ENCODE measurements at places on chromosomes 13 and 19. TPM values are rescaled to one million over a fixed set of nuclear protein-coding genes. Genes with fewer than 3 reads are reported as not detected.

DNA sequence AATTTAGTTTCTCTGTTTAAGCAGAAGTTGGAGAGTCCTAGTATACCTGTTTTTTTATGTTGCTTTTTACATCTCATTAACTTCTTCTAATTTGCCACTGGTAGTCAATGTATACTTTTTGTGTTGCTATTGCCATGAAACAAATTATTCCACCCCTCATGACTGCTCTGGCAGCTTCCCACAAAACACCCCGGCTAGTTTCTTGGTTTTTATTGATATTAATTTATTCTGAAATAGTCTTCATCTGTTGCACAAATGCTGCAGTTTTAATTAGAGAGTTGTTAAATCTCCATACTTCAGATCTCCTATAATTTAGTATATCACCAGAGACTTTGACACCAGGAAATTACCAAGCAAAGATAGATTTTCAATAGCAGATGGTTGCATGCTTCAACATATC is 1159.3 kb upstream of the PRR20A start:
- no peak overlapping the region for H3K4me3 ChIP-seq
- H3K27ac ChIP-seq: no peak overlapping the region
- H3K27me3 ChIP-seq: no peaks in the 10 kb centered on the region
- H3K4me1 ChIP-seq: no peaks in the 10 kb centered on the region
- no peak for DNase-seq

ZNF700 gene
- 13.4 TPM for total RNA-seq

DNA sequence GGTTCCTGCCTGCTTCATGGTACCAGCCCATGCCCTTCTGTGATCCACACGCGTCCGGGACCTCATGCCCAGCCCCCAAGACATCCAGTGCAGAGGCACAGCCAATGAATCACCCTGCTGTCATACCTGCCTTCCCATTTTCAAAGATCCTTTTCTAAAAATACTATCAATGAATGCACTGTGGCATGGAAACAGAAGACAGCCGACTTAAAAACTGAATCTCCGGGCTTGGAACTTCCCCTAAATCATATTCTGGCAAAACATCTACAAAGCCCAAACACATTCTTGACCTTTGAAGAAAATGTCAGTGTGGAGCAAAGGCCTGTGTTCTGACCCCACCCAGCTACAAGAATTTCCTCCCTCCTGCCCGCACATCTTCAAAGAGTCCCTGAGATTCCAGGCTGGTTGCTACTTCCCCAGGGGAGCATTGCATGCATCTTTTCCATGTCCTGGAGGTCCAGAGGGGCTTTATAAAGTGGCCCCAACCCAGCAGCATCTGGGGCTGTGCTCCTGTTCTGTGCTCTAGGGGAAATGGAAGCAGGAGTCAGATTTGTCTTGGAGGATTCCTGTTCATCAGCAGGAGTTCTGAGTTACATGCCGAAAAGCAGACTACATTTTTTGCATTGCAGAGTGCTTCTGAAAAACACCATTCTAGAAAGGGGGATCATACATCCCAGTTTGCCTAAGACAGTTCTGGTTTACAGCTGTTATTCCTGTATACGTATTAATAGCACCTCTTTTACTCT is 135.2 kb downstream of the USP12 start:
- no peaks in the 10 kb centered on the region for H3K36me3 ChIP-seq
- no peaks in the 10 kb centered on the region for H3K27me3 ChIP-seq
- H3K4me1 ChIP-seq: peaks cover 7% of the 10 kb centered on the region

IFNL1 gene
- total RNA-seq: not detected

GRCh38 chr19:2528675-2529101 is 52.8 kb downstream of the GADD45B start:
- peak; percentile 76 for DNase-seq
- no peaks in the 10 kb centered on the region for H3K36me3 ChIP-seq
- no peak overlapping the region for H3K4me3 ChIP-seq
- H3K27me3 ChIP-seq: no peaks in the 10 kb centered on the region
- no peak overlapping the region for H3K27ac ChIP-seq

ZNF223 gene
- total RNA-seq: 5.7 TPM

DNA sequence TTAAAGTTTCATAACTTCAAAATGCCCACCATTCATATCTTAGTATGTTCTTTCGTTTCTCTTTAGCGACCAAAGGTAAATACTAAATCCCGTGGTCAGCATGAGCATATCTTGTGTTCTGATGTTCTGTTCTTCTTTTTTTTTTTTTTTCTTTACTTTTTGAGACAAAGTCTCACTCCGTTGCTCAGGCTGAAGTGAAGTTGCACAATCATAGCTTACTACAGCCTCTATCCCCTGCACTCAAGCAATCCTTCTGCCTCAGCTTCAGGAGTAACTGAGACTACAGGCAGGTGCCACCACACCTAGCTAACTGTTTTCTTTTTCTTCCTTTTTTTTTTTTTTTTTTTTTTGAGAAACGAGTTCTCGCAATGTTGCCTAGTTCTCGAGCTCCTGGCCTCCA is 60.9 kb upstream of the ATP12A start:
- peaks cover 7% of the 10 kb centered on the region for H3K4me1 ChIP-seq
- H3K36me3 ChIP-seq: no peaks in the 10 kb centered on the region
- DNase-seq: no peak
- H3K27me3 ChIP-seq: no peaks in the 10 kb centered on the region

HAUS8 gene
- total RNA-seq: 9.1 TPM

GRCh38 chr13:77611068-77611467 is 75.6 kb downstream of the SCEL start:
- H3K4me1 ChIP-seq: no peaks in the 10 kb centered on the region
- DNase-seq: no peak
- H3K27me3 ChIP-seq: no peaks in the 10 kb centered on the region
- H3K27ac ChIP-seq: no peak overlapping the region
- no peak overlapping the region for H3K4me3 ChIP-seq

DNA sequence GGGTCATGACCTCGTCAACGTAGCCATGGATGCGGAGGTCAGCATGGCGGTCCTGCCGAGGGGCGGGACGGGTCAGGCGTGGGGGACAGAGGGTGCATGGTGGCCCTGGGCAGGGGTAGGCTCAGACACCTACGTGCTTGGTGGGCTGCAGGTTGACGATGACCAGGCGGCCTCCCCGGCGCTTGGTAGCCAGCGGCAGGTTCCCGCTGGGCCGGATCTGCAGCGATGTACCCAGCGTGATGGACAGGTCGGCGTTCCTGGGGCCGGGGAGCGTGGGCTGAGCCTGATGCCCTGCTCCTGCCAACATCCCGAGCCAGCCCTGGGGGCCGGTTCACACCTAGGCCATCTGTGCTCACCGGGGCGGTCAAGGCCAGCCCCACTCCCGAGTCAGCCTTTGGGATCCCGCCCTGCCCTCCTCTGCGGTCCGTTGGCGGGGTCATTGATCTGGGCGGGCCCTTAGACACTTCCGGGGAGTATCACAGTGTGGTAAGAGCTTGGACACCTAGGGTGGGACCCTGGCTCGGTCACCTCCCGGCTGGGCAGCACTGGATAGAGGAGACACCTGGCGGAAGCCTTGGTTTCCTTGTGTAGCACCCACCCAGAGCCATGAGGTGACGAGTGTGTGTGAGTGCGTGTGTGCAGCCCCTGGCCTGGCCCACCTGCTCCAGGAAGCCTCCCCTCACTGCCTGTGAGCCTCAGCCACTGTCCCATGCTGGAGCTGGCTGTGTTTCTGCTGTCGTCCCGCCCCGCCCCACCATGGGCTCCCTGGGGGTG is 7.3 kb downstream of the SIRT6 start:
- H3K27ac ChIP-seq: no peak overlapping the region
- H3K36me3 ChIP-seq: peaks cover 54% of the 10 kb centered on the region
- no peak overlapping the region for H3K4me3 ChIP-seq
- no peaks in the 10 kb centered on the region for H3K4me1 ChIP-seq
- DNase-seq: no peak

TSKS gene
- total RNA-seq: 1.2 TPM

GRCh38 chr13:104004572-104004971 is 938.4 kb upstream of the SLC10A2 start:
- no peak overlapping the region for H3K27ac ChIP-seq
- H3K4me3 ChIP-seq: no peak overlapping the region
- H3K36me3 ChIP-seq: no peaks in the 10 kb centered on the region
- no peaks in the 10 kb centered on the region for H3K27me3 ChIP-seq

- H3K27ac ChIP-seq: peak overlapping the region; percentile 54
- H3K4me1 ChIP-seq: peaks cover 92% of the 10 kb centered on the region
- H3K36me3 ChIP-seq: no peaks in the 10 kb centered on the region
- H3K27me3 ChIP-seq: no peaks in the 10 kb centered on the region
Observed at GRCh38 chr13:97240788-97241734, 18.9 kb downstream of the MBNL2 start.

Measured in lower lobe of right lung (tissue), 2 donors.